ENCODE measurements at places on chromosomes 7 and 10.

DNA sequence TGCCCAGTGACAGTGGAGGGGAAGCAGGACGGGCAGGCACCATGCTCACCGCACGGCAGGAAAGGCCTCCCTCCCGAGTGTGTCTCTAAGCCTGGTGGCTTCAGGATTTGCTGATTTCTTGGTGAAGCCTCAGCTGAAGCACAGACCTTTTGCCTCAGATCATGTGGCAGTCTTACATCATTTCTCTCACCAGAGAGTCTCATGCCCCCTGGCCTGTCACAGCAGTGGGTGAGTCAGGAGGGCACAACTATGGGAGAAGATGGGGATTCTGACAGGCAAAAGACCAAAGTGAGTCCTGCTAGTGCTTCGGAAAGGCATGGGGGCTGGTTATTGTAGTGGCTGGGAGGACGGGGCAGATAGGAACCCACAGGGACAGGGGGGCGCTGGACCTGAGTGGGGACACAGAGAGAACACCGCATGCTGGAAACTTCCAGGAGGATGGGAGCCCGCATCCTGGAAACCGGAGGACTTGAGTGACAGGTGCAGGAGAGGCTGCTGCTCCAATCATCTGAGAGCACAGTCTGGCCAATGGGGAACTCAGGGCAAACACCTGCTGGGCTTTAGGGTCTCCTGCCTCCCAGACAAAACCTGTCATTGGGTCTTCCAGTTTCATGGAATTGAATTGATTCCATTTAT is 166.8 kb downstream of the ADARB2 start:
- no peak for DNase-seq

DNA sequence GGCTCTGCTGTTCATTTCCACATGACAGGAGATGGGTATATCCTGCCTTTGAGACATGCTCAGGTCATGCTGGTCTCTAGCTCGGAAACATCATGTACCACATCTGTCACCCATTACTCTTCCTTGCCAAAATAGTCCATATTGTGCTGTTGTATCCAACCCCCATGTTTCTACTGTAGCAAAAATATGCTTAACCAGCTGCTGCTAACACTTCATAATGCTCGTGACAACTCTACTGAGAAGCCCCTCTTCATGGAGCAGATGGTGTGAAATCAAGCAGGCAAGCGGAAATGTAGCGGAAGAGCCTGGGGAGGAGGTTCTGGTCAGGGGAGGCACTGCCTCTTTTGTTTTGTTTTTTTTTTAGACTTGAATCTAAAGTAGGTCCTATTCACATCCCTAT is 82.9 kb downstream of the NPY start:
- DNase-seq = no peak

- no peak for DNase-seq
Measured at GRCh38 chr10:95813054-95813685, 57.2 kb downstream of the ENTPD1 start.

- DNase-seq = no peak
Measured at GRCh38 chr7:41708581-41709358, 5.9 kb upstream of the INHBA start.

- DNase-seq = no peak
Measured at GRCh38 chr7:23788843-23789242, 78.8 kb downstream of the STK31 start.

- no peak for DNase-seq
Measured at GRCh38 chr7:51265066-51265907, 51.3 kb downstream of the COBL start.

GRCh38 chr7:53035499-53036412 is at the start of gene POM121L12:
TSS of gene POM121L12 (plus strand) at chr7:53035633. CDS start at chr7:53035672, 39 bp downstream.
- DNase-seq = peak; percentile 43

DNA sequence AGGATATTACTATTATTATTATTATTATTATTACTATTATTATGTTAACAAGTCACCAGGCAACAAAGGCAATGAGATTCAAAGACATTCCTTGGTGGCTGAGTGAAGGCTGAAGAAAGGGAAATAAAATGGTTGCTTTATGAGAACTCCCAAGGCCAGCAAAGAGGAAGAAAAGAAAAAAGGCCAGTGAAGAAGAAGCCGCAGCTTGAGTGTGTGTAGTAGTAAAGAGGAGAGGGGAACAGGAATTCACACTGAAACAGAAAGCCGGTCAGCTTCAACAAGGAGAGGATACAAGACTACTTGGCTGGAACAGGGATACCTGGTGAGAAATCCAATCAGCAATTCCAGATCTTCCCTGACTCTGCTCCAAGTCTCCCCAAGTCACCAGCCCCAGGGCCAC is 42.4 kb downstream of the PLXNA4 start:
- no peak for DNase-seq

DNA sequence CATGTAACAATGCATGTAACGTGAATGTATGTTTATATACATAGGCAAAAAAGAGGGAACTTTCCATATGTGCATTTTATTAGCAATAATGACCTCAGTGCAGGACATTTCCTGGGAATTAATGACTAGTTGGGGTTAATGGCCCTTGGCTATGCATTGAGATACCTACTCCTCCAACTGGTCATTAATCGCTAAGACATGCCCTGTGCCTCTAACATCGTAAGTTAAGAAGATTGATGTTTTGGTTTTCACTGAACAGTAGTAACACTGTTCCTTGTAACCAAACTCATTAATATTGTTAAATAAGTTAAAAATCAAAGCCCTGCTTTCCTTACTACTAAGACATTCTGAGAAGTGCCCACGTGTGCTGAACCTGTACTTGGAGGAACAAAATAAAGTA is 61.7 kb downstream of the SEMA3D start:
- no peak for DNase-seq

DNA sequence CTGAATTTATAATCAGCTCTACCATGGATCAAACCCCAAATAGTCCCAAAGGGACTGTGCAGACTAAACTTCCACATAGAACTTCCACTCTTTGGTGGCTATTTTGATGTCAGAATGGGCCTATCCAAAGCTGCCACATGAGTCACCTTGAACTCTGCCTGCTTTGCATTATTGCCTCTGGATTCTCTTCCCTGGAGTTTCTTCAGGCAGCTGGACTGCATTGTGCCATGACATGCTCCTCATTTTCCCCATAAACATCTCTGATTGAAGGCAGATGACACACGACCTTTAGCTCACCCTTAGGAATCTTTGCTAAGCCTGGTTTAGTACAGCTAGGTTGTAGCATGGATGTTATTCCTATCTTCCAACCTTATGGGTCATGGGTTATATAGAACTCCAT is 251.7 kb downstream of the FZD1 start:
- DNase-seq = no peak

GRCh38 chr7:20783125-20783699 is 3.5 kb downstream of the SP8 start:
- DNase-seq = no peak

Data from right cardiac atrium (tissue), 5 donors.